A673 (cell line): ENCODE measurements at places on chromosomes 16 and 17. TPM values are rescaled to one million over a fixed set of nuclear protein-coding genes. Genes with fewer than 3 reads are reported as not detected.

The CASKIN1 gene
- 1.1 and 3.8 TPM in 2 replicates for total RNA-seq

The TOP2A gene
- total RNA-seq = 188 and 216 TPM in 2 replicates

- no peak overlapping the region for H3K4me3 ChIP-seq
- H3K27ac ChIP-seq = no peak overlapping the region
- H3K36me3 ChIP-seq = no peaks in the 10 kb centered on the region
- DNase-seq = peak; percentile 65
- no peaks in the 10 kb centered on the region for H3K4me1 ChIP-seq
These were observed 11.5 kb downstream of the CCL16 start for GRCh38 chr17:35969558-35970380.

DNA sequence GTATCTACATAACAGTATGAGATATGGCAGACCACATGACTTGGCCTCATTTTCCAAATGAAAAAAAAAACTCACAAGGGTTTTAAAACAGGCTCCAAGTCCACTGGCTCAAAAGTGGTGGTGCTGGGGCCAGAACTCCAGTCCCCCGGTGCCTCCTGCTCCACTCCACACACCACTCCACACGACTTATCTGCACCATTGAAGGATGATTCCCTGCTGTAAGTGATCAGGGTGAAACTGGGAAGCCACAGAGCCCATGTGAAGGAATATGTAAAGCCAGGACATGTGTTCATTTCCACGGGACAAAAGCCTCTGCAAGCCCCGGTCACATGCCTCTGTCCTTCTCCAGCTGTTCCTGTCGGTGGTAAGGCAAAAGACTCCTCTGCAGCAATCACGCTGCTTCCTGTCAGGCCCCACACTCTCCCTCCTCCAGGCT, 97.2 kb downstream of the ZNF18 start:
- no peaks in the 10 kb centered on the region for H3K36me3 ChIP-seq
- no peaks in the 10 kb centered on the region for H3K4me1 ChIP-seq
- peak overlapping the region; percentile 17 for H3K27ac ChIP-seq
- H3K27me3 ChIP-seq = no peaks in the 10 kb centered on the region

DNA sequence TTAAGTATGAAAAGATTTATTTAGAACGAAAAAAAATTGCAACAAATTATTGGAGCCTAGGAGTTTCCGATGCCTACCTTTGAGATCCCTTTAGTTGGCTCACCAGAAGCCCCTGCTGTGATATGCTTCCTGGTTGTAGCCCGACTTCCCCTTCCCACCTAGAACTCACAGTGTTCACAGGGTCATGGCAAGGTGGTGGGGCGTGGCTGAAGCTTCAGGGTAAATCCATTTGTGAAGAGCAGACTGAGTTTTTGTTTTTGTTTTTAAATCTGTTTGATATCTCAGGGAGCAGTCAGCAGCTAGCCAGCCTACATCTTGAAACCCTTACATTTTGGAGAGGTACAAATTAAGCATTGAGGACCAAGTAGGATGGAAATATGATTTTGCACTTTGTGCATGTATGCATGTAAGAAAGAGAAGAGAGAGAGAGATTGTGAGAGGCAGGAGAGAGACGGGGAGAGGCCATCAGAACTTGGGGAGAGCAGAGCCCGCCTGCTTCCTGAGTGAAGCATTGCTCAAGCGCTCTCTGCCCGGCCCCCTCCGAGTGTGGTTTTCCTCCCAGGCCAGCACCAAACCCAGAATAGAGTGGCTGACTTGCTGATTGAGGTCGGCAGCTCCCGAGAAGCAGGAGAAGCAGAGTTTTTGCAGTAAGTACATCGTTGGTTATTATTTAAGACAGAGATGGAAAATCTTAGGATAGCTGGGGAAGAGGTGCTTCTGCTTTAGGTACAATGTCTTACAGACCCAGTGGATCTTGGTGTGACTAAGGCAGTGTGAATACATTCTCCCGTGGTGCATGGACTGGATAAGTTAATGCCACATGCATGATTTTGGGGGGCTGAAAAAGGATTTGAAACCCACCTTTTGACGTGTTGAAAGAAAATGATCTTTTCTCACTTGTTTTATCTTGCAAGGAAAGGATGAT, 64.2 kb downstream of the SPECC1 start:
- DNase-seq = no peak
- H3K4me3 ChIP-seq = no peak overlapping the region
- H3K36me3 ChIP-seq = no peaks in the 10 kb centered on the region
- H3K27me3 ChIP-seq = no peaks in the 10 kb centered on the region
- H3K4me1 ChIP-seq = peaks cover 3% of the 10 kb centered on the region

DNA sequence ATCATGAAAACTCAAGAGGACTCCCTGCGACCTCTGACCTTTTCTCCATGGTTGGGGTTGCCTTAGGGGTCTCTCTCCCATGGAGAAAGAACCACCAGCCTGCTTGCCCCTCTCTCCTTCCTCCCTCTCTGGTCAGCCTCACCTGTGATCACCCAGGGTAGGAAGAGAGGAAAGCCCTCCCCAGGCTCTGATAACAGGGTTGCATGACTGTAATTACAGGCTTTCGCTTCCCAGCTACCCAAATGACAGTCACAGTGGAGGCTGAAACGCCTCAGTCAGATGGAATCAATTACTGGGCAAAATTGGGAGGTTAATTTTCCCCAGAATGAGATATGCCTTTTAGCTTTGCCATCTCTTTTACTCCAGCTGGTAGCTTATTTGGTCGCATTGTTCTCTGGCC, 265.8 kb upstream of the SOX9 start:
- no peaks in the 10 kb centered on the region for H3K27me3 ChIP-seq
- H3K4me3 ChIP-seq = no peak overlapping the region
- H3K36me3 ChIP-seq = no peaks in the 10 kb centered on the region
- H3K4me1 ChIP-seq = peaks cover 13% of the 10 kb centered on the region
- no peak overlapping the region for H3K27ac ChIP-seq

- no peaks in the 10 kb centered on the region for H3K36me3 ChIP-seq
- no peak overlapping the region for H3K4me3 ChIP-seq
- H3K27ac ChIP-seq = no peak overlapping the region
These were observed 3.4 kb upstream of the THUMPD1 start for GRCh38 chr16:20744922-20745440.

GRCh38 chr16:15847611-15848175, 9.1 kb downstream of the MYH11 start:
- no peak for DNase-seq
- no peaks in the 10 kb centered on the region for H3K4me1 ChIP-seq
- no peak overlapping the region for H3K4me3 ChIP-seq
- no peaks in the 10 kb centered on the region for H3K27me3 ChIP-seq
- H3K36me3 ChIP-seq = no peaks in the 10 kb centered on the region
